GM23248 (cell line): ENCODE measurements at places on chromosomes 2 and 18. TPM values are rescaled to one million over a fixed set of nuclear protein-coding genes. Genes with fewer than 3 reads are reported as not detected.
A peak's percentile ranks its signal among the peaks of the same experiment; 100 is the strongest.

- no peak for DNase-seq
Measured at GRCh38 chr18:58748899-58749595, 77.8 kb downstream of the MALT1 start.

GRCh38 chr18:24086082-24086481 is 52.8 kb upstream of the CABYR start:
- no peak for DNase-seq

GRCh38 chr18:57077786-57078552 is 68.9 kb upstream of the BOD1L2 start:
- DNase-seq, result no peak

DNA sequence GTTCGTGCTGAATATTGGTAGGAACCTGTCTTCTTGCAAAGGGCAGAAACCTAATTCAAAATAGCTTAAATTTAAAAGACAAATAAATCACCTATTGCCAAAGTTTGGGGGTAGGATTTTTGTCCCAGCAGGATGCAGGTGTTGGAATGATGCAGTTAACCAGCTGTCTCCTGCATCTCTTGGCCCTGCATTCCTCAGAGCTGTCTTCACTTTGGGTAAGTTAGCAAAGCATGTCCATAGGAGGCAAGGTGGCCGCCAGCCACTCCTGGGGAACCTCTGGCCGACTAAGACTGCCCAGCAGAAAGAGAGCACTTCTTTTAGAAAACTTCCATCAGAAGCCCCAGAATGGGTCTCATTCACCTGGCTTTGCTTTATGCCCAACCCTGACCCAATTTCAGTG is 20.5 kb upstream of the NYAP2 start:
- no peak for DNase-seq

- DNase-seq, result peak; percentile 45
Measured at GRCh38 chr18:58911241-58911640, 46.6 kb downstream of the ZNF532 start.

GRCh38 chr2:233498126-233498525 is 68.5 kb downstream of the USP40 start:
- no peak for DNase-seq

DNA sequence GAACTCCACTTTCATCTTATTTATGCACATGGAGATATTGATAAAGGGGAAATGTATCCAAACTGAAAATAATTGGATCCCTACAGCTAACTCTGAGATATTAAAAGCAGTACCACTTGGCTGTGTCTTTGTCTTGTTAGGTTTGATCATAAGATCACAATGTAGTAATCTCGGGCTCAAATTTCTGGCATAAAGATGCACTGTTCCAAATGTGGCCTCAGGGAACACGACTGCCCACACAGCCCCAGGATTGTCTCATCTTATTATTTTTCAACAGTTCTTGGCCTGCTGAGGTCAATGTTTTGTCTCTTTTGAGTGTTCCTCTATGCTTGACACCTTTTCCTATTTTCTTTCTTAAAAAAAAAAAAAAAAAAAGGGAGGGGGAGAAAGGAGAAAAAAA is 114.1 kb downstream of the GBX2 start:
- peak; percentile 48 for DNase-seq

GRCh38 chr2:7180638-7181370 is 263.6 kb downstream of the RNF144A start:
- DNase-seq, result peak; percentile 72

DNA sequence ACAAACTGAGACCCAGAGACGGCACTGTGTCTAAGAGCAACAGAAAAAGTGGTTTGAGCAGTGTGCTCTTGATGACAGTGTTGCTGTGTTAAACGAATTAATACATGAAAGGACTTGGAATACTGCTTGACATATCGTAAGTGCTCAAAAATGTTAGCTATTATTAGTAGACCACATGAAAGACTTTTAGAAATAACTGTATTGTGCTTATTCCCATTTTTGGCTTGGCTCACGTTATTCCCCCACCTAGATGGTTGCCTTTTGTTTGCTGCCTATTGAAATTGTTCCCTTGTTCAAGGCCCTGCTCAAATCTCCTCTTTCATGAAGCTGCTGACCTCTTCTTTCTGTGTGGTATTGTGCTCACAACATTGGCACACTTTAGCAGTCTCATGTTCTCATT is 27.8 kb upstream of the C2orf74 start:
- no peak for DNase-seq

Gene IL37
- not detected in 2 replicates for polyA plus RNA-seq

Gene TBR1
- polyA plus RNA-seq, result not detected in 2 replicates
